ENCODE measurements at places on chromosomes 11 and 22. TPM values are rescaled to one million over a fixed set of nuclear protein-coding genes. Genes with fewer than 3 reads are reported as not detected.

The CAPN5 gene
- total RNA-seq, result 1.0 TPM

- peaks cover 8% of the 10 kb centered on the region for H3K4me1 ChIP-seq
- H3K36me3 ChIP-seq, result no peaks in the 10 kb centered on the region
- peaks cover 13% of the 10 kb centered on the region for H3K27me3 ChIP-seq
- H3K4me3 ChIP-seq, result no peak overlapping the region
Measured at GRCh38 chr22:24706732-24707469, 67.6 kb downstream of the PIWIL3 start.

The MAFF gene
- total RNA-seq, result 42.6 TPM

The PRR33 gene
- not detected for total RNA-seq

GRCh38 chr11:42913731-42914130 is 398.1 kb upstream of the API5 start:
- H3K27ac ChIP-seq, result no peak overlapping the region
- H3K36me3 ChIP-seq, result no peaks in the 10 kb centered on the region
- no peak overlapping the region for H3K4me3 ChIP-seq
- DNase-seq, result no peak

- H3K4me3 ChIP-seq, result no peak overlapping the region
- no peaks in the 10 kb centered on the region for H3K27me3 ChIP-seq
- H3K36me3 ChIP-seq, result no peaks in the 10 kb centered on the region
- peak overlapping the region; percentile 70 for H3K27ac ChIP-seq
Measured at GRCh38 chr22:43036282-43036829, 21.4 kb upstream of the PACSIN2 start.

The SNAP29 gene
- total RNA-seq, result 29.8 TPM

The CDHR5 gene
- 0.53 TPM for total RNA-seq

DNA sequence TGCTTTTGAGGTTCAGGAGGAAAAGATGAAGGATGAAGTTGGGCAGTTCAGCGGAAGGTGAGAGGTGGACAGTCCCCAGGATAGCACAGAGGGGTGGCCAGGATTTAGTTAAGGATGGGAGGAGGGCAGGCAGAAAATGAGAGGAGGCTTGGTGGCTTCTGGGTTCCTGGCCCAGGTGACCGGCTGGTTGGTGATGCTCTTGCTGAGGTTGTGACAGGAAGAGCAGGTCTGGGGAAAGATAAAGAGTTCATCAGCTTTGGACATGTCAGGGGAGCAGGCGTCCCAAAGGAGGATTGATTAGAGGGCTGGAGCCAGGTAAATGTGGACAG is 27.6 kb upstream of the P2RY2 start:
- H3K4me3 ChIP-seq, result no peak overlapping the region
- no peaks in the 10 kb centered on the region for H3K36me3 ChIP-seq
- peaks cover 73% of the 10 kb centered on the region for H3K4me1 ChIP-seq
- DNase-seq, result peak; percentile 58

- H3K4me1 ChIP-seq, result peaks cover 14% of the 10 kb centered on the region
- no peak for DNase-seq
- no peaks in the 10 kb centered on the region for H3K27me3 ChIP-seq
- no peaks in the 10 kb centered on the region for H3K36me3 ChIP-seq
Measured at GRCh38 chr11:94521684-94522083, 9.4 kb downstream of the C11orf97 start.

DNA sequence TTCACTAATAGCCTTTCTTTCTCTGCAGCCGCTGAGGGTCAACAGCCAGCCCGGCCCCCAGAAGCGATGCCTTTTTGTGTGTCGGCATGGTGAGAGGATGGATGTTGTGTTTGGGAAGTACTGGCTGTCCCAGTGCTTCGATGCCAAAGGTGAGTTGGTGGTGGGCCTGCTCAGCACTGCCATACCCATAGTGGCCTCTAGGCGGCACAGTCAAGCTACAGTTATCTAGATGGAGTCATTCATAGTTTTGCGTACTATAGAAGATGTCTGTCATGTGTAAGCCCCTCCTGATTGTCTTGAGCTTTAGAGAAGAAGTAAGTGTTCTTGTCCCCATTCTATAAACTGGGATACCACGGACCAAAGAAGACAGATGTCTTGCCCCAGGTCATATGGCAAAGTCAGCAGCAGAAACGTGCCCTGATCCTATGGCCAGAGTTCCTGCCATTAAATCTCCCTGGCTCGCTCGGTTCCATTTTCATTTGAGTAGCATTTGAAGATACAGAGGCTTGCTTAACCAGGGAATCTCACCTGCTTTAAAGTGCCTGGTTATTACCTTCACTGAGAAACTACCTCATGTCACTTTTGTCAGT is 42.1 kb upstream of the CRTAM start:
- H3K36me3 ChIP-seq, result peaks cover 4% of the 10 kb centered on the region
- H3K27ac ChIP-seq, result no peak overlapping the region
- H3K4me3 ChIP-seq, result no peak overlapping the region
- no peaks in the 10 kb centered on the region for H3K4me1 ChIP-seq
- H3K27me3 ChIP-seq, result no peaks in the 10 kb centered on the region

The CLDN5 gene
- 79.3 TPM for total RNA-seq
